Right lung (tissue), 10 donors: ENCODE measurements at places on chromosomes 4 and X. TPM values are rescaled to one million over a fixed set of nuclear protein-coding genes. Genes with fewer than 3 reads are reported as not detected.
A peak's percentile ranks its signal among the peaks of the same experiment; 100 is the strongest.

DNA sequence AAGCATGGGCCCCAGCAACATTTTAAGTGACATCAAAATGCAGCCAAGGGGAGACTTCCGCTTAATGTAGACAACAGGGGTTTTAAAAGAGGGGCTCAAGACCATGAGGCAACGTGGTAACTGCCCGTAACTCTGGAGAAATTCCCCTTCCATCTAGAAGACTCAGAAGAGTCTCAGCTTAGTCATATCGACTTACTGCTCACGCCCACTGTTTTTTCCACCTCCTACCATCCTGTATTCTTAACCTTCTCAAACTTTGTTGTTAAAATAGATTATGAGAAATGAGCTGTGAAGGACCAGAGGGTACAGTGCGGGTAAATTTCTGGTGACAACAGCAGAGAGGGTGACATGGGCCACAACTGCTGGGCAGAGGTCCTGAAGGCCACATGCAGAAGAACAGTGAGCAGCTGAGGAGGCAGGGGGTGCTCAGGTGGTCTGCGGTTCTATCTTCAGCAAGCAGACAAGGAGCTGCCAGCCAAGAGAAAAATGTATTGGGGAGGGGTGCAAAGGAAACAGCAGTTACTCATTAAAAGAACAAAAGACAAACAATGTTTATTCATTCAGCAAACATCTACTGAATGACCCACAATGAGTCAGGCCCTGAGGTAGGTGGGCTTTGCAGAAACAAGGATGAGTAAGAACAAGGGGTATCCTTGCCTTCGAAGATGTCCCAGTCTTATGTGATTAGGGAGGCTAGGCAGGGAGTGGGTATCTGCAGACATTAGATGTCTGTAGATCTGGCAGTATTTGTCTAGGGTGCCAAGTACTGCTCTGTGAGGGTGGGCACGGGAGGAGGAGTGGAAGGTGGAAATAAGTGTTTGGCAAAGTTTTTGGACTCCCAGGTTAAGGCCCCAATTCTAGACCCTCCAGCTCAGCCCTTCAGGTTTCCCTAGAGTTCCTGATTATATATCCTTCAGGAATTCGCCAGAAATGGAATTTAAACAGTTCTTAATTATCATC lies 175.3 kb downstream of the TSPAN5 start:
- DNase-seq: no peak

DNA sequence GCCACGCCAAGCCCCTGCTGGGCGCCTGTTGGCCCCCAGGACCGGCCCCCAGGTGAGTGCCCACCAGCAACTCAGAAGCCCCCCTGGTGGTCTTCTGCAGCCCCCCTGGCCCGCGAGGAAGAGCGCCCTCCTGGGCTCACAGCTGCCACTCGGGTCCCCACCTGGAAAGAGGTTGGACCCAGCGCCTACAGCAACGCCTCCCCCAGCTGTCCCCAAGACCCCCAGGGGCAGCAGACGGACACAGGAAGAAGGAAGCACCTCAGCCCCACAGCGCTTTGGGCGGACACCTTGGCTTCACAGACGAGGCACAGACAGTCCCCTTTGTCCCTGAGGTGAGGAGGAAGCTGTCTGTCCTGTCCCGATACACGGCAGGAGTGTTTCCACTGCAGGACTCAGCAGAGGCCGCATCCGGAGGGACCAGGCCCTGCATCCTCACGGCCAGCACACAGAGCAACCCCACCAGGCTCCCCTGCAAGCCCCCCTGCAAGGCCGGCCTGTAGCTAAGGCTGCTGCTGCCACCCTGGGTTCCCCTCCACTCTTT lies 115.6 kb upstream of the NKX1-1 start:
- no peak for DNase-seq

Gene CFP
- polyA plus RNA-seq: 6.5 TPM

Gene SAGE1
- polyA plus RNA-seq: 0.04 TPM

Gene MAP3K15
- 2.2 TPM for polyA plus RNA-seq

DNA sequence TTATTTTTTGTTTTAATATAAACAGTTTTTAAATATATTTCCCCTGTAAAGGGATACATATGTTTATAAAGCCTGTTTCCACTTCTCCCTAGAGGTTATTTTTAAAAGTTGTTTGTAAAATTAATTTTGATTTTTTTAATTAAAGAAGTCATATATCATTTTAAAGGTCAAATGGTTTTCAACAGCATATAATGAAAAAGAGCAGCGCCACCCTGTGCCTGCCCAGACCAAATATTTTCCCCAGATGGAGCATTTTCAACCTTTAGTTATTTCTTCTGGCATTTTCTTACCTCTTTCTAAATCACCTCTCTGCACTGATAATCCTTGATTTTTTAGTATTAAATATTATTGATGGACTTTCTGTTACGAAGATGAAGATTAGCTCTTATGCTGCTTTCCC lies 21.0 kb downstream of the MSX1 start:
- DNase-seq: no peak

DNA sequence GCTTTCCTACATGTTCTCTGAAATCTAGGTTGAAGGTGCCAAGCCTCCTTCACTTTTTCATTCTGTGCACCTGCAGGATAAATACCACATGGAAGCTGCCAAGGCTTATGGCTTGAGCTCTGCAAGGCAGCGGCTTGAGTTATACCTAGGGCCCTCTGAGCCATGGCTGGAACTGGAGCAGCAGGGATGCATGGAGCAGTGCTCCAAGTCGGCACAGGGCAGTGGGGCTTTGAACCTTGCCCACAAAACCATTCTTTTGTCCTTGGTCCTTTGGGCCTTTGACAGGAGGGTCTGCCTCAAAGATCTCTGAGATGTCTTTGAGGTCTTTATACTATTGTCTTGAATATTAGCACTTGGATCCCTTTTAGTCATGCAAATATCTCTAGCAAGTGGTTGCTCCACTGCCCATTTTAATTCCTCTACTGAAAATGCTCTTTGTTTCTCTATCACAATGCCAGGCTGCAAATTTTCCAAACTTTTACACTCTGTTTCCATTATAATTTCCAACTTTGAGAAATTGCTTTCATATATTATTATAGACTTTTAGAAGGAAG lies 536.2 kb upstream of the KLHL4 start:
- no peak for DNase-seq

Gene AFM
- not detected for polyA plus RNA-seq

Gene POF1B
- polyA plus RNA-seq: 0.33 TPM

DNA sequence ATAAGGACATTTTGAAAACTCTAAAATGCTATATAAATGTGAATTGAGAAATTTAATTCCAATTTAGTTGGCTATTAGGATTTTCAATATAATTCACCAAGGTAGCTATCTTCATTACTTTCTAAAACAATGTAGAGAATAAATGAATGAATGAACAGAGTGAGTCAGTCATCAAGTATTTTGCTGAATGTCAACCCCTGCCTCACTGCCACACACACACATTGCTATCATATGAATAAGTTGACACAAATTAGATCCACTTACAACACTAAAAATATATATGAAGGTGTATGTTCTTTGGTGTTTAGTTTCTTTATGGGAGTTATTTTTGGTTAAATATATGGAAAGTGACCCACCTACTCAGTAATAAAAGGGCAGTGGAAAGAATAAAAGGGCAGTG lies 141.4 kb upstream of the SMIM10 start:
- DNase-seq: no peak

- DNase-seq: no peak
Measured at GRCh38 chrX:10022273-10022541, 55.0 kb downstream of the CLDN34 start.

DNA sequence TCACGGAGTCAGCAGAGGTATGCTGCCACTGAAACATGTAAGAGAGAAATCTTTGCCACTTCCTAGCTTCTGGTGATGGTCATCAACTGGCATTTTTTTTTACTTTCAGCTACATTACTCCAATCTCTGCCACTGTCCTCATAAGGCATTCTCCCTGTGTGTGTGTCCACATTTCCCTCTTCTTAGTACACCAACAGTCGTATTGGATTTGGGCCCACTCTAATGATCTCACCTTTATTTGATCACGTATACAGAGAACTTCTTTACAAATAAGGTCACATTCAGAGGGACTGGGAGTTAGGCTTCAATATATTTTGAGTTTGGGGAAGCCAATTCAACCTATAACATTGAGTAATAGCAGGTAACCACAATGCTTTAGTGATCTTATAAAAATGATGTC lies 649.1 kb downstream of the GRID2 start:
- DNase-seq: no peak

GRCh38 chr4:182855312-182855711 lies 61.9 kb downstream of the DCTD start:
- DNase-seq: no peak

GRCh38 chrX:70338290-70338689 lies 48.4 kb downstream of the KIF4A start:
- no peak for DNase-seq

Gene UGT2B11
- 0.13 TPM for polyA plus RNA-seq

DNA sequence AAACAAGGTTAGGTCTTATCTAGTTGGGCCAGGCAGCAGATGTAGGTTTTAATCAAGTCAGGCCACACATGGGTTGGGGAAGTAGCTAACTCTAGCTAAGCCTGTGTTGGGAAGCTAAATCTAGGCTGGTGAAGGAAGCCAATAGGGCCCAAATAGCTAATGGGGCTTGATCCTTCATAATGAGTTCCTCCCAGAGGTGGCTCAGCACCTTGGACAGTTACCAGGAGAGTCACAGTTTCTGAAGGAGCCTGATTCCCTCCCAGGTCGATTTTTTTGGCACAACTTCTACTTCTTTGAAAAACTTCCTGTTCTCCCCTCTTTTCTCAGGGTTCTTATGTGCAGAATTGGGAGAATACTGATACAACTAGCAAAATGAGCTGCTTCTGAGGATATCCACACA lies 242.5 kb upstream of the PRPS2 start:
- peak; percentile 6 for DNase-seq

Gene PTPN13
- polyA plus RNA-seq: 115 TPM
